ENCODE measurements at places on chromosomes 13 and 19.

GRCh38 chr19:53545271-53546065 is 7.5 kb downstream of the ZNF331 start:
- no peak for DNase-seq

DNA sequence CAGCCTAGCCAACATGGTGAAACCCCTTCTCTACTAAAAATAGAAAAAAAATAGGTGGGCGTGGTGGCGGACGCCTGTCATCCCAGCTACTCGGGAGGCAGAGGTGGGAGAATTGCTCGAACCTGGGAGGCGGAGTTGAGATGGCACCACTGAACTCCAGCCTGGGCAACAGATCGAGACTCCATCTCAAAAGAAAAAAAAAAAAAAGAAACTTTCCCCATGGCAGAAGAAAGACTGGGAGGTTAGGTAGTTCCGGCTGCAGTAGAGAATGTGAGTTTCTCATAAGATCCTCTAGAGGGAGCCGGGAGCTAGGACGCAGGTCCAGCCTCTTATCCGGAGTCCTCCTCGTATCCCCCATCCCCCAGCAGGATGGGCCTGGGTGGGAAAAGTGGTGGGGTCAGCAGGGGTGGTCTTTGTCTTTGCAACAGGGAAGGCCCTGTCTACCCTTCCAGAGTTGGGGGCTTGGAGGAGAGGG is 13.2 kb upstream of the CREB3L3 start:
- peak; percentile 76 for DNase-seq

GRCh38 chr13:73767747-73768315 is 366.4 kb downstream of the KLF12 start:
- DNase-seq = no peak

DNA sequence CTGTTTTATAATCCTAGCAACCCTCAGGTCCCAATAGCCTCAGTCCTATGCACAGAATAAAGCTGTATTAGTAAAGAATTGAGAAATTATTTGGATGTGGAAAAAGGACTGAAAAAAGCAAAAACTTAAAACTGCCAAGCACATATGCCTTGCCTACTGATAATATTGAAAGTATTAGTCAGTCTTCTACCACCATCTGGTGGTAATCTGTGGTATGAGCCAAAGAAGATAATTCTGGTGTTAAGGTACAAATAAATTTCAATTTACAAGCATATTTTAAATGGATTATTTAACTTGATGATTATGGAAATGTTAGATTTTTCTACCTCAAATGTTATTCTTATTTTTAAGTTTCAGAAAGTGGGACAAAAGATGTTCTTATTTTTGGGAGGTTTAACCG is 460.3 kb upstream of the KLHL1 start:
- peak; percentile 52 for DNase-seq

DNA sequence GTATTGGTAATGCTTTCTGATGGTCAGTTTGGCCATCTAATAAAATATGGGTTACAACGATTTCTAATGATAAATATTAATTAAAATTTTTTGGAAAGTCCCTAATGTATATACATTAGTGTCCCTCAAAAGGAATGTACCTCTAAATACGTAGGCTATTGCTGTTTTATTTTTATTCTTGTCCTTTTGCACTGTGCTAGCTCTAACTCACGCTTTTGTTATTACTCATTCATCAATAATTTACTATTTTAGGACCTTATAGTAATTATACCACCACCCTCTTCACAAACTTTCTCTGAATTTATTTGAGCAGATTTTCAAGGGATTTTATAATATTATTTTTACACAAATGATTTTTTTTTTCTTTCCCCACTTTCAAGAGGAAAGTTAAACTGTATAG is 795.9 kb upstream of the PCDH9 start:
- no peak for DNase-seq

- no peak for DNase-seq
These were observed 24.1 kb upstream of the MIR17HG start for GRCh38 chr13:91323349-91323748.

GRCh38 chr13:23743278-23744076 is 145.7 kb downstream of the MIPEP start:
- DNase-seq = peak; percentile 75

DNA sequence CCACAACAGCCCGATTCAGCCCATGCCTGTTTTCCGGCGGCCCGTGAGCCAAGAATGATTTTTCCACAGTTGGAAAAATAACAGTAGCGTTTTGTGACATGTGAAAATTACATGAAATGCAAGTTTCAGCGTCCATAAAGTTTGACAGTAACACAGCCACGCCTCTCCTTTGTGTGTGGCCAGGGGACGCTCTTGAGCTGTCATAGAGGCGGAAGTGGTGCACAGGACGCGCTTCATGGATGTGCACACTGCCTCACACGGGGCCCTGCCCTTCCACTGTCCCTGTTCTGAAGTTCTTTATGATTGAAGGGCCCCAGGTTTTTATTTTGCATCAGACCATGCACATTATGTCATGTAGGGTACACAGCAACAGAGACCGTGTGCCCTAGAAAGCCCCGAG is 12.4 kb upstream of the ELAVL1 start:
- no peak for DNase-seq

- no peak for DNase-seq
These were observed 130.1 kb downstream of the RGCC start for GRCh38 chr13:41587490-41587889.

DNA sequence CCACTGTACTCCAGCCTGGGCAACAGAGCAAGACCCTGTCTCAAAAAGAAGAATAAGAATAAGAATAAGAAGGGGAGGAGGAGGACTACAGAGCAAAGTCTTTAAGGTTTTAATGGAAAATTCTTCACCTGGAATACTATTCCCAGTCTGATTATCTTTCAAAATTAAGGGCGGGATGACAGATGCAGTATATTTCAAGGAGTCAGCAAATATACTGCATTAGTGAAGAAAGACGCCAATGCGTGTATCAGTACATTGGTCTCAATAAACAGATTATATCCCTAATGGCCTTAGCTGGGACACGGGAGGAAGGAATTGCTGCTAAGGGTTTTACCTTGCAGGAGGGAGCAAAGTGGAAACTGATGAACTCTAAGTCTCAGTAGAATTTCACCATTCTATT is 54.1 kb upstream of the PDCD5 start:
- DNase-seq = no peak

- no peak for DNase-seq
These were observed 52.9 kb downstream of the SLC7A9 start for GRCh38 chr19:32816555-32817099.

DNA sequence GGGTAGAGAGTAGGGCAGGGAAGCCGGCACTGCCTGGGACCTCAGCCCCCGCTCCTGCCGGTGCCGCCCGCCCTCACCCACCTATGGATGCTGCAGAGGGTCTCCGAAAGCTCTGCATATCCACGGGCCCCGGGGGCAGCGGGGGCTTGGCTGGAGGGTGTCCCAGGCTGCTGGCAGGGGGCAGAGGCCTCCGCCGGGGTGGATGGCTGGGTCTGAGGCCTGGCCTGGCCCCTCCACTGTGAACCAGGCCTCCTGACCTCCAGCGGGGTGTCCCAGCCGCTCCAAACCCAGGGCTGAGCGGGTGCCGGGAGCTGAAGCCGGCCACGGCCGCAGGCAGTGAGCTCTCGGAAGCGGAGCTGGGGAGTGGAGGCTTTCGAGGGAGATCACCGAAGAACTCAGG is 4.1 kb downstream of the PRAM1 start:
- DNase-seq = no peak

DNA sequence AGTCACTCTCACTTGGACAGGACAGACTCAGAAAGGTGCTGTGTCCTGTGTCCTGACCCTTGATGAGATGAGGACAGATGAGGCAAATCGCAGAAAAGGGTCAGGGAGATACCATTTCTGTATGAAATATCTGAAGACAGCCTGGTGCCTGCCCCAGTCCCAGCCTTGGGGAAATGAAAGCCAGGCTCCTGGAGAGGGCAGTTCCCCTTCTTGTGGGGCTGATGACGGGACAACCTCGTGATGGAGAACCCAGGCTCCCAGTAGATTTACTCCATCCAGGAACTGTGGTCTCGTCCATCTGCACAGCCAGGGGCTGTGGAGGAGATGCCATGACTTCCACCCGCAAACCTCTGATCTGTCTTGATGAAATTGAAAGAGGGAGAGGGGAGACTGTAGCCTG is 13.8 kb downstream of the LILRB1 start:
- DNase-seq = no peak

DNA sequence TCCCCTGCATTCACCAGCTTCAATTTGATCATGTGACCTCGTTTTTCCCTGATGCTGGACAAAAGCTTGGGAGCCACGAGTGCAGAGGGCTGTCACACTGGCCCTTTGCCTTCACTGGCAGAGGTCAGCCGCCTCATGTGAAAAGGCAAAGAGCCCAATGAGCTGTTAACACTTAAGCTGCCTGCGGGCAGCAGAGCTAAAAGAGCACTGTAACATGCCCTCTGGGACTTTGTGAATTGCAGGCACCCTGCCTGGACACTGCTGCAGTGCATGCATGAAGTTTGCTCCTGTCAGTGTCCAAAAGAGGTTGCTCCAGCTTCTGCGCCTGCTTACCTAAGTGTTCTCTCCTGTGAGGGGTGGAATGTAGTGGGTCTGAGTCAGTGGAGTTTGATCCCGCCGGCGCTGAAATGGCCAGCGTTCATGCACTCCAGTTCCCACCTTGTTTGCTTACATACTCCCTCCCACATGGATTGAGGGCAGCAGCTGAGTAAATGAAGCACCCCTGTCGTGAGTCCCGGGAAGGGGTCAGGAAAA is 193.7 kb downstream of the RFC3 start:
- DNase-seq = peak; percentile 67

DNA sequence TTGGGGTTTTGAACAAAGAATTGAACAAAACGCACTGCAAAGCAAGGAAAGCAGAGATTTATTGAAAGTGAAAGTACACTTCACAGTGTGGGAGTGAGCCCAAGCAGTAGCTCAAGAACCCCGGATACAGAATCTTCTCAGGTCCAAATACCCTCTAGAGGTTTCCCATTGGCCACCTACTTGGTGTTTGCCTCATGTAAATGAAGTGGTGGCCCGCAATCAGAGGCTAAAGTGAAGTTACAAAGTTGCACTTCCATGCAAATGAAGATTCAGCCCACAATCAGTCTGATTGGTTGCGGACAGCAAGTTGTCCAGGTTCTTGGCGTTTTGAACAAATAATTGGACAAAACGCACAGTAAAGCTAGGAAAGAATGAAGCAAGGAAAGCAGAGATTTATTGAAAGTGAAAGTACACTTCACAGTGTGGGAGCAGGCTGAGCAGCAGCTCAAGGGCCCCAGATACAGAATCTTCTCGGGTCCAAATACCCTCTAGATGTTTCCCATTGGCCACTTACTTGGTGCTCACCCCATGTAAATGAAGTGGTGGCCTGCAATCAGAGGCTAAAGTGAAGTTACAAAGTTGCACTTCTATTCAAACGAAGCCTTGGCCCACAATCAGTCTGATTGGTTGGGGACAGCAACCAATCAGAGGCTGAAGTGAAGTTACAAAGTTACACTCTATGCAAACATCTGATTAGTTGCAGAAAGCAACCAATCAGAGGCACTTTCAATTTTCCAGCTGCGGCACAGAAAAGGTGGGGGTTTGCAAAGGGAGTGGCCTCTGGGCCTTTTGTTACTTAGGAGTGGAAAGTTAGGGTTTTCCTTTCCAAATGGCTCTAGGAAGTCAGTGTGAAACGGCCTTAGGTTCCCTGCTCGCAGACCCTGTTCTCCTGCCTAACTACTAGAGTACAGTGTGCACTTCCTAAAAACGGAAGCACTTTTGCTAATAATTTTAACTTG is 4.8 kb upstream of the TM9SF2 start:
- DNase-seq = peak; percentile 57

DNA sequence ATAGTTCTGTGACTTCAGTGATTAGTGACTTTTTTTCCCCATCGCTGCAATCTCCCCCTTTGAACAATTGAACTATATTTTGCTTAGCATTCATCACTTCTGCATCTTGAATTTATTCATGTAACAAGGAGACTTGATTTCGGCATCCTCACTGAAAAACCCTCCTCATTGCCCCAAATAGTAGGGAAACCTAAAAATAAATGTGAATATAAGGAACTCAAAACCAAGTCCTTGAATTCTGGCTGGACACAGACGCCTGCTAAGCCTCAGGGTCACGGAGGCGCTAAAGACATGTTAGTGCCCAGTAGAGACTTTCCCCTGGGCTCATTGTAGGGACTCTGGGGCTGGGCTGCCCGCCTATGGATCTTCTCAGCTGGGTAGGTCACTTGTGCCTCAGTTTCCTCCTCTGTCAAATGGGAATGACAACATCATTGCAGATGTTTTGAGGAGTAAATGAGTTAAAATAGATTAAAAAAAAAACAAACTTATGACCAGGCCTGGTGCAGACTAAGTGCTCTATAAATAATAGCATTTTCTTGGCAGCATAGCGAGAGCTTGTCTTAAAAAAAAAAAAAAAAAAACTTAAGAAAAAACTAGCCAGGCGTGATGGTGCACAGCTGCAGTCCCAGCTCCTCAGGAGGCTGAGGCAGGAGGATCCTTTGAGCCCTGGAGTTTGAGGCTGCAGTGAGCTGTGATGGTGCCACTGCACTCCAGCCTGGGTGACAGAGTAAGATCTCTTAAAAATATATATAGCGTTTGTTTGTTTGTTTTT is 1.8 kb upstream of the ADGRE5 start:
- DNase-seq = no peak

GRCh38 chr19:16504271-16504670 is 8.1 kb downstream of the C19orf44 start:
- no peak for DNase-seq

- DNase-seq = no peak
These were observed 562.5 kb downstream of the GPC6 start for GRCh38 chr13:93789058-93789457.

All from SW480 (cell line).